ENCODE measurements at places on chromosomes 3 and 15.

DNA sequence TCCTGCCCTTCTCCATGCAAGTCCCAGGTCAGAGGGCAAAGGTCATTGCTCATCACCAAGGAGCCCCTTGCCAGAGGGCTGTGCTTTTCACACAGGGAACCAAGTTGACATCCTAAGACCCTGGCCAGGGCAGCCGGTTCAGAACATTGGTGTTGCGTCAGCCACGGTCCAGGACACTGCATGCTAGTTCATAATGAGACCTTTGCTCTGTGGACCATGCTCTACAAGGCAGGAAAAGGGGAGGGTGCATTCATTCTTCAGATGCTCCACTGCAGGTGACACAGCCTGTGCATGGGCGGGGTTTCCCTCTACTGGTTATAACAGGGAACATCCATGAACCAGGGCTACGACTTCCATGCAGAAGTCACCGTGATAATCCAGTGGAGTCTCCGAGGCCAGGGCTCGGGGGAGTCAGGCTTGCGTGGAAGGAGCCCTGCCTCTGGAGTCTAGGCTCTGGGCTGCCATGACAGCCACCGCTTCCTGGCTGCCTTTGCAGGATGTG, 81.6 kb downstream of the OCA2 start:
- DNase-seq: no peak

DNA sequence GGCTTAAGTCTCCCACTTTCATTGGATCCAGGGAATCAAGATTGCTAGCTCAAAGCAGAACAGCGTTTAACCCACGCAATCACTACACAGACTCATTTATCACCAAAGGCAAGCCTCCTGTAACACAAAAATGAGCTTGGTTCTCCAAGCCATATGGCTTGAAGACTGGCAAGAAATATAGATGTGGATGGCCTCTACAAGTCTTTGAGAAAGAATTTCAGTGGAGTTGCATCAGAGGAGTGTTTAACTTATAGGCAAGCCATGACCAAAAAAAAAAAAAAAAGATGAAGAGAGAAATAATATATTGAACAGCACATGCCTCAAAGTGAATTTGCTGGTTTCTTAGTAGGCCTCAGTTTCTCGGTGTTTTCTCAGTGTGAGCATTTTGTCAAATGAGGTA, 27.3 kb downstream of the PDZRN3 start:
- no peak for DNase-seq

GRCh38 chr15:71107501-71107815, 7.8 kb upstream of the THSD4 start:
- no peak for DNase-seq

GRCh38 chr3:12114251-12114650, 44.5 kb downstream of the TIMP4 start:
- DNase-seq: no peak

GRCh38 chr15:88688394-88688933, 49.6 kb downstream of the ISG20 start:
- DNase-seq: no peak

GRCh38 chr3:8279476-8279875, 222.1 kb upstream of the LMCD1 start:
- no peak for DNase-seq

DNA sequence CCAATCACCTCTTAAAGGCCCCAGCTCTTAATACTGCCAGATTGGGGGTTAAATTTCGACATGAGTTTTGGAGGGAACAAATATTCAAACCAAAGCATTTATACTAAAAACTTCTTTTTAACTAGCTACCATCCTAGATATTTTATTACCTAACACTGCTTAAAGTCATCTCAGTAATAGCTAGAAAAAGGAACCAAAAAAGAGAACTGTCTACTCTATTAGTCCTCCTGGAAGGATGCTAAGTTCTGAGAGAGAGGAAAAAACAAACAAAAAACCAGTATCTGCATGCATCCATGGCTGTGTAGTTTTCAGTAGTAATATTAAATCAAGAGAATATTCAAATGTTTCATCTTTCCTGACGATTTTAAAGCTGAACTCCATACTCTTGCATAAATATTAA, 5.8 kb downstream of the CPOX start:
- no peak for DNase-seq

All from DMS79 treated with DMSO at 0.1 percent for 48 hours (cell line).